H1 (cell line): ENCODE measurements at places on chromosomes 3 and 15.
A peak's percentile ranks its signal among the peaks of the same experiment; 100 is the strongest.

- H3K27ac ChIP-seq, result no peak overlapping the region
- no peak for DNase-seq
- H3K27me3 ChIP-seq, result no peaks in the 10 kb centered on the region
Observed at GRCh38 chr15:40908095-40908494, 13.8 kb downstream of the VPS18 start.

DNA sequence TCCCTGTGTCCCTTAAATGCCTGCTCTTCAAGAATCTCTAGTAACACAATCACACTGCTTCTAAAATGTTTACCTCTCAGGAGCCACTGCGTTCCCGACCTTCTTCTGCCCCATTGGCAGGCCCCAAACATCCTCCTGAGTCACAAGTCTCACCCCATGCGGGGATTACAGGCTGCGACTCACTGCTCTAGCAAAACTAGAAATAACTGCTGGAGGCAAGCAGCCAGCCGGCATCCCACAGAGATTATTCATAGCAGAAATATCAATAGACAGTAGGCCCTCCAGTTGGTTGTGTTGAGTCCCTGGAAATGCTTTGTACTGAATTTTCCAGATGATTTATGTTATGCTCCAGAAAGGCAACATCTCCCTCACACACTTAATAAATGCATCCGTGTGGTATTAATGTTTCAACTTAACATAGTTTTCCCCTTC lies 64.8 kb downstream of the RFTN1 start:
- H3K4me3 ChIP-seq, result no peak overlapping the region
- H3K27ac ChIP-seq, result no peak overlapping the region
- no peaks in the 10 kb centered on the region for H3K27me3 ChIP-seq
- DNase-seq, result no peak
- H3K4me1 ChIP-seq, result no peaks in the 10 kb centered on the region

DNA sequence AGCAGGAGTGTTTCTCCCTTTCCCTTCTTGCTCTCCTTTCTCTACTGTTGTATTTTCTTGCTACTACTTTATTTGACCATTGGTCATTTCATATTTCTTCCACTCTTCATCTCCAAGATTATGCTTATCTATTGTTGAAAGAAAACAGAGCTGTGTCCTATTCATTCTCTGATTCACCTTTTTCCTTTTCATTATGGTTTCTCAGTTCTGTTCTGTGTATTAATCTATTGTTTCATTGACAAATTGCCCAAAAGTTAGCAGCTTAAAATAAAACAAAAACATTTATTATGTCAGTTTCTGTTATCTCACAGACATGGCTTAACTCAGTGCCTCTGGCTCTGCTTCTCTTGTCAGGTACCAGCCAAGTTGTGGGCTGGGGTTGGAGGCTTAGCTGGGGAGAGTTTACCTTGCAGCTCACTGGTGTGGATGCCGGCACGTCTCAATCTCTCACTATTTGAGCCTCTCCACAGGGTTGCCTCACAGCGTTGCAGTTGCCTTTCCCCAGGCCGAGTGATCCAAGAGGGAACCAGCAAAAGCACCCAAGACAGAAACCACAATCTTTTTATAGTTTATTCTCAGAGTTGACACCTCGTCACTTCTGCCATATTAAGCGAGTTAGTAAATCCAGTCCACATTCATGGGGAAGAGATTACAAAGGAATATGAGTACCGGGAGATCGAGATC lies 36.9 kb upstream of the FILIP1L start:
- H3K36me3 ChIP-seq, result peaks cover 11% of the 10 kb centered on the region; the same call in 1 of the 2 replicates
- H3K4me1 ChIP-seq, result no peaks in the 10 kb centered on the region
- H3K4me3 ChIP-seq, result no peak overlapping the region
- H3K27ac ChIP-seq, result no peak overlapping the region
- H3K27me3 ChIP-seq, result no peaks in the 10 kb centered on the region

DNA sequence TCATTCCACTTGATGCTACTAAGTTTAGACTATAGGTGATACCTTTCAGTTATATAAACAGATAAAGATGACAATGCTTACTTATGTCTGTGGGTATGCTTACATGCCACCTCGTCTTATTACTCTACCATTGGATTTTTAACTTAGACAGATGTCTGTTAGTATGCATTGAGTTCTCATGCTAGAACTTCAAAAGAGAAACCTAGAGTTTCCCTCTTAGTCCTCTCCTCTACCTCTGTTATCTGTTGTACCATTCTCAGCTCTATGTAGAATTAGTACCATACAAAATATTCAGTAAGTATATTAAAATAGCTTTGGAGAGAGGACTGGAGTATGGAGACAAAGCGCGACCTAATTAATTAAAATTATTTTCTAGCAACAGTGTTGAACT lies 111.3 kb downstream of the BBX start:
- DNase-seq, result no peak
- H3K4me3 ChIP-seq, result no peak overlapping the region
- no peaks in the 10 kb centered on the region for H3K36me3 ChIP-seq
- no peaks in the 10 kb centered on the region for H3K27me3 ChIP-seq
- H3K4me1 ChIP-seq, result peaks cover 2% of the 10 kb centered on the region; the same call in 1 of the 2 replicates

DNA sequence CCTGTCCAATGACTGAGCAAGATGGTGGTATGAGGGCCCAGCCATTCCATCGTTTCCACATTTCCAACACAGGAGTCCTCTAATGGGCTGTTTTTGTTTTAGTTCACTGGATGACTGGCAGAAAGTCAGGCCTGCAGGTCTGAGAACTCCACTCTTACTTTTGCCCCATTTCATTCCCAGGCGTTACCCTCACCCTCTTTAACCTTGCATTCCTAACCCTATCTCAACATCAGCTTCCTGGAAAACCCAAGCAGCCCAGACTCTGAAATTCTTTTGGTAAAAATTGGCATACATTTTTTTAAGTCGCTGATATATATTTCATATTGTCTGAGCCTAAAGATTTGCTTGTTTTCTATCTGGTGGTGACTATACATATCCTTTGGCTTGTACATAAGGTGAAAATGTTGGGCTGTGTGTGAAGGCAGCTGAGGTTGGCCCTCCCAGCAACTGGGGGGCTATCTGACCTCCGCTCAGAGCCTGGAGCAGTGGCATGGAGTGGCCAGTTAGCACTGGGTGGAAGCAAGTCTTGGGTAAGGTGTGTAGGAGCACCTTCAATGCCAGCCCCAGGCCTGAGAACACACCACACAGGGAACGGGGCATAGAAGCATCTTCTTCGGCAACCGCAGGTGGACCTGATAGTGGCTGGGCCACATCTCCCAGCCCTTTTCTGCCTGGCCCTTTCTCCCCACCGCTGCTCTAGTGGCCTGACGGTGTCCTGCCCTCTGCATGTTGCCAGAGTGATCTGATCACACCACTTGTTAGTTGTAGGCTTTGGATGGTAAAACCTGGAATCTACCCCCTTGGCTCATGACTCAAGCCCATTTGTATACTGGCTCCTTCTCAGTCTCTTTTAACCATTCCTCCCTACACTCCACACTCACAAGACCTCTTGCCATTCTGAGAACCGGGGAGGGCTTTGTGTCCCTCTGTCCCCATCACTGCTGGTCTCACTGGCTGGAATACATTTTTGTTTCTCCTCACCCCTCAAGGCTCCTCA lies 50.0 kb downstream of the AMOTL2 start:
- H3K4me1 ChIP-seq, result peaks cover 6% of the 10 kb centered on the region
- no peak for DNase-seq
- H3K36me3 ChIP-seq, result no peaks in the 10 kb centered on the region
- H3K4me3 ChIP-seq, result no peak overlapping the region
- H3K27me3 ChIP-seq, result no peaks in the 10 kb centered on the region
- H3K27ac ChIP-seq, result no peak overlapping the region

GRCh38 chr3:186255703-186256331 lies 106.2 kb downstream of the DGKG start:
- H3K27ac ChIP-seq, result no peak overlapping the region
- no peak overlapping the region for H3K4me3 ChIP-seq
- H3K4me1 ChIP-seq, result peaks cover 3% of the 10 kb centered on the region
- no peaks in the 10 kb centered on the region for H3K36me3 ChIP-seq
- no peak for DNase-seq

DNA sequence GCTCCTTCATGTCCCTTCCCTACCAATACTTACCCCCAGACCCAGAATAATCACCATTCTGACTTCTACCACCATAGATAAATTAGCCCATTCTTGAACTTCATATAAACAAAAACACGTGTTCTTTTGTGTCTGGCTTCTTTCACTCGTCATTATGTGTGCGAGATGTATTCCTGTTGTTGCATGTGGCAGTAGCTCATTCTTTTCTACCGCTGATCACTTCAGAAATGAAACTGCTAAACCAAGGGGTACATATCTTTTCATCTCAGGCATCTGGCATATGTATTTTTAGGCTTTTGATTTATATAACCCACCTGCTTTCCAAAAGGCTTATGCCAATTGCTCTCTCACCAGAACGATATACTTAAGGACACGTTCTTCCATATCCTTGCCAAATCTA lies 13.8 kb upstream of the SCG3 start:
- no peaks in the 10 kb centered on the region for H3K27me3 ChIP-seq
- no peak for DNase-seq
- no peaks in the 10 kb centered on the region for H3K4me1 ChIP-seq
- no peak overlapping the region for H3K4me3 ChIP-seq
- H3K27ac ChIP-seq, result no peak overlapping the region
- H3K36me3 ChIP-seq, result no peaks in the 10 kb centered on the region

DNA sequence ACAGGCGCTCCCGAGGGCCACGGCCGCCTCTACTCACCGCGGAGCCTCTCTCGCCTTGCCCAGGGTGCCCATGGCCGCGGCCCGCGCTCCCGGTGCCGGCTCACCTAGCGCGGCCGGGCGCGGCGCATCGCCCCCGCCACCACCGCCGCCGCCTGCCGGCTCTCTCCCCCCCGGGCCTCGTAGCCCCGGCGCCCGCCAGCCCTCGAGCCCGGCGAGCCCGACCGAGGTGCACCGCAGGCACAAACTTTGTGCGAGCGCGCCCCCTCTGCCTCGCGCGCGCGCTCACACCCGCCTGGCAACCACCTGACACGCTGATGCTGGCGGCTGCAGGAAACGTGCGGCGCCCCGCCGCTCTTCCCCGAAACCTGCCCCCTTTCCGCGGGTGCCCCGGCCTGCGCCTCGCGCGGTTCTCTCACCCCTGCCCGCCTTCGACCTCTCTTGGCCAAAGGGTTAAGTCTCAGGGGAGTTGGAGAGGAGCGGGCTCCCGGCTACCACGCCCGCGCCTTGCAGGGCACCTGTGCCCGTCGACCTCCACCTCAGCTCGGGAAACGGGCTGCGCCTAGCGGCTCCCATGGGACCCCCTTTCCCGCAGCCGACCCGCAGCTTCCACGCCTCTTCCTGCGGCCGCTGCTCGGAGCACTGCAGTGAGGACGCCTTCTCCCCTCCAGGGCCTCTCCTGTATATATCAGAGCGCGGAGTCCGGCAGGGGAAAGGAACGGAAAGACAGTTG lies at the start of gene RASGRP1:
Gene RASGRP1 (minus strand): TSS at position 258 of the 730 bp plus-strand sequence. CDS start 186 bp downstream, at position 72.
- no peak within 1 kb of the TSS for H3K27ac ChIP-seq
- H3K4me1 ChIP-seq, result no peaks in the 10 kb centered on the region
- peak within 1 kb of the TSS; percentile 27 for H3K4me3 ChIP-seq
- peaks cover 9% of the 10 kb centered on the region for H3K27me3 ChIP-seq
- no peak for DNase-seq

GRCh38 chr3:177320765-177321247 lies 123.5 kb upstream of the TBL1XR1 start:
- H3K27ac ChIP-seq, result no peak overlapping the region
- no peaks in the 10 kb centered on the region for H3K27me3 ChIP-seq
- H3K4me1 ChIP-seq, result no peaks in the 10 kb centered on the region
- H3K36me3 ChIP-seq, result no peaks in the 10 kb centered on the region
- no peak overlapping the region for H3K4me3 ChIP-seq

DNA sequence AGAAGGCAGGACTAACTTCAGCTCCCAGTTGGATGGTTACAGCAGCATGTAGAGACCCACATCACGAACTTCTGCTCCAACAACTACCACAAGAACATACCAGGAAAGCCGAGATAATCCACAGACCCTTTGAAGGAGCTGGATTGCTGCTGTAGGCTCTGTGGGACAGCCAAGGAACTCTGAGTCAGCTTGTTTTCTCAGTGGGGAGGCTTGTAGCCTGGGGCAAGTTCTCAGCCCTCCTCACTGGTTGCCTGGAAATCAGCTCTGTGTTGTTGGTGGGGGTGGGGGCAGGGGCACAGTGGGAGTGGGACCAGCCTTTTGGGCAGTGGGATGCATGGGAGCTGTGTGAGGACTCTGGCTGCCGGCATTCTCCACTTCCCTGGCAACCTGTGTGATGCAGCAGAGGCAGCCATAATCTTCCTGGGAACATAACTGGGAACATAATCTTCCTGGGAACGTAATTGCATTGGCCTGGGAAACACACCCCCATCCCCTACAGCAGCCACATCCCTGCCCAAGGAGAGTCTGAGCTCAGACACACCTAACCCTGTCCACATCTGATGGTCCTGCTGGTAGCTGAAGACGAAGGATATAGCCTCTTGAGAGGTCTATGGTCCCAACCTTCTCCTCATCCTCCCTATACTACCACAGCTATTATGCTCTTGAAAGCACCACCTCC lies 153.1 kb downstream of the PEAK1 start:
- no peaks in the 10 kb centered on the region for H3K36me3 ChIP-seq
- H3K4me3 ChIP-seq, result no peak overlapping the region
- no peaks in the 10 kb centered on the region for H3K4me1 ChIP-seq

DNA sequence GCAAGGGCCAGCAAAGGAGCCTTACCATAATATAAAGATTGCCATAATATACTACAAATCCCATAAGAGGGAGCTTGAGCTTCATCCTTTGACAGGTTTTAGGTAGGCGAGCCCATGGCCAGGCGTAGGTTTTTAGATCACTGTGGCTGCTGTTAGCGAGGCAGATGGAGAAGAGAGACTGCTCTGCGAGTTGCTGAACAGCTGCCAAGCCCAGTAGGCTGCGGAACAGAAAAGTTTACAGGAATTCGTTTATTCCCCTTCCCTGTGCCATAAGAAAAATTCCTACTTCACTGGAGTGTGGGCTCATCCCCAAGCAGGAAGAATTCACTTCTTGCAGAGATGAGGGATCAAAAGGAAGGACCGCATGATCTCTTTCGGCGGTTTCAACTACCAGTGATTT lies 30.5 kb downstream of the TMED3 start:
- no peaks in the 10 kb centered on the region for H3K27me3 ChIP-seq
- no peaks in the 10 kb centered on the region for H3K36me3 ChIP-seq
- no peaks in the 10 kb centered on the region for H3K4me1 ChIP-seq
- no peak overlapping the region for H3K4me3 ChIP-seq
- no peak overlapping the region for H3K27ac ChIP-seq

DNA sequence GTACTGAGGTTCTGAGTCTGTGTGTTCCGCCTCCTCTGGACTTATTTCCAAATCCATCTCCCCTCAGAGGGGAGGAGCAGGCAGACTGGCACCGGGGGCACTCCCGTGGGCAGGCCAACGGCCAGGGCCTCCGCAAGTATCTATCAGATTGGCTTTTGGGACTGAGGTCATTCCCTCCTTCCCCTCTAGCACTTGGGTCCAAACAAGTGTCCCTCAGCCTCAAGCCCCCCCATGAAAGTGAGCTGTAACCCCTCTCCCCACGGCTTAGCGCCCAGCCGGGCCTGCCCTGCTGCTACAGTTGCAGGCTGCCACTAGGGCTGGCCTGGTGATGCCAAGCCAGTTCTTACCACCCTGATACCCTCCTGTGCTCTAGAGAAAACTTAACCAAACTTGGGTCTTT lies 17.4 kb downstream of the ITGA11 start:
- no peak overlapping the region for H3K27ac ChIP-seq
- no peak overlapping the region for H3K4me3 ChIP-seq
- no peaks in the 10 kb centered on the region for H3K36me3 ChIP-seq
- no peaks in the 10 kb centered on the region for H3K4me1 ChIP-seq
- no peak for DNase-seq
